ENCODE measurements at places on chromosomes 12 and 14.

GRCh38 chr12:64293654-64294364 lies 71.7 kb upstream of the KICS2 start:
- no peak for DNase-seq

DNA sequence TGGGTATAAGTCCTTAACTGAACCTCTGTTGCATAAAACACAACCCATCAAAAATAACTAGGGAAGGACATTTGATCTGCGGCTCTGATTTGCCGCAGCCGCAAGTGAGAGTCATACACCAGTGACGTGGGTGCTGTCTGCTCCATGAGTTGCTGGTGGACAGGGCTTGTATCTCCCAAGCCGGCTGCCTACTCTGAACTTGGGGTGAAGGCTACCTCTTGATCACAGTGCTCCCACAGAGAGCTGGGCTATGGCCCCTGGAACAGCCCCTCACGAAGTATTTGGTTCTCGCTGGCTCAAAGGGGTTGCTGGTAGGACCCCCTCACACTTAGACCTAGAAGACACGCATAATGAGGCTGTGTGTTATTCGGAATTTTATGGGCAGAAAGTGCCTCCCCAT lies 118.8 kb downstream of the TMEM132C start:
- no peak for DNase-seq

DNA sequence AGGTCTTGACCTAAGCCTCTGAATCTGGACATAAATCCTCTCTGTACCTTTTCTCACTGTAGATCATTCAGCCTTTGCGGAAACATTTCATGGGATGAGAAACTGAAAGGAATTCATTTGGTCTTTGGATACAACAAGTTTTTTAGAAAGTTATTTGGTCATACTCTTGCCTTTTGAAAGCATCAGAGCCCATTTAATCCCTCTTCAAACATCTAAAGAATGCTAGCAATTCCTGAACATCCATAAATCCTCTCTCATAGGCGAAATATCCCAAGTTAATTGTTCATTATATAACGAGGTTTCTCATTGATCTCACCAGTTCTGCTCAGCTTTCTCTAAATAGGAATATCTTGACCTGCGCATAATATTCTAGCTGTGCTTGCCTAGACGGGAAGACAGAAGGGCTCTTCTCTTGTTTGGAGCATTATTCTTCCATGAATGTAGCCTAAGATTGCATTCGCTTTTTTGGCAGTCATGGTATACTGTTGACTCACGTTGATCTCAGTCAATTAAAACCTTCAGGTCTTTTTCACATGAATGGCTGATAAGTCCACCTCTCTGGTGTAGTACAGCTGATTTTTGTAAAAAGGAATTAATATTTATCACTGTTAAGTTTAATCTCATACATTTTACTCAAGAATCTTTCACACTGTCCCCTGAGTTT lies 24.1 kb downstream of the NTN4 start:
- peak; percentile 16 for DNase-seq

- no peak for DNase-seq
Observed at GRCh38 chr12:70091021-70091521, 152.2 kb upstream of the CNOT2 start.

DNA sequence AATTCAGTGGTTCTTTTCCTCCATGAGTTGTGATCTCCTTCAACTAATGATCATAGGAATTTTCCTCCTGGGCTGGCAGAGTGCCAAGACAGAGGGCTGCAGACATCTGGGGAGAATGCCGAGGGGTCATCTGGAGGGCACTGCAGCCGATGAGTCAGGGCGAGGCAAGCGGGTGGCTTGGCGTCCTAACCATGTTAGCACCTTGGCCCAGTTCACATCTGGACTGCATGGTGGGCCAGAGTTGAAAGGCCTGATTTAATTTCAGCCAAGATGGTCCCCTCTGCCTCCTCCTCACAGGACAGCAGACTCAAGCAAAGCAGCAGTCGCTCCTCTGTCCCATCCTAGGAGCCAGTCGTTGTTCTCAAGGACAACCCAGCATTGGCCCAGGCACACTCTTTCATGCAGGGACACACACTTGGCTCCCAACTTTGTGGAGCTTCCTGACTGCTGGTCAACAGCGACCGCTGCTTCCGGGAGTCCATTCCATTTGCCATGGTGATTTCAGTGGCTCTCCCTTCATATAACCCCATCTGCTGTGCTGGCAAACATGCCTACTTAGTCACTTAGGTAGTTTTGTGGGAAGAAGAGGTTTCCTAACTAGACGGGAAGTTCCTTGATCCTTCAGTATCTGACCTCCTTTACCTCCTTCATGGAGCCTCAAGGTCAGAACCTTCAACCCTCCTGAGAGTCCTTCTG lies 161.8 kb downstream of the TTC8 start:
- peak; percentile 82 for DNase-seq

GRCh38 chr12:25725470-25725869 lies 172.4 kb upstream of the LMNTD1 start:
- DNase-seq: peak; percentile 27

DNA sequence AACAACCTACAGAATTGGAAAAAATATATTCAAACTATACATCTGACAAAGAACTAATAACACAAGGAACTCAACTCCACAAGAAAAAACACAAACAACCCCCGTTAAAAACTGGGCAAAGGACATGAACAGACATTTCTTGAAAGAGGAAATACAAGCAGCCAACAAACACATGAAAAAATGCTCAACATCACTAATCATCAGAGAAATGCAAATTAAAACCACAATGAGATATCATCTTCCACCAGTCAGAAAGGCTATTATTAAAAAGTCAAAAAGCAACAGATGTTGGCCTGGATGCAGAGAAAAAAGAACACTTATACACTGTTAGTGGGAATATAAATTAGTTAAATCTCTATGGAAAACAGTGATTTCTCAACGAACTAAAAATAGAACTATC lies 82.6 kb upstream of the CCDC91 start:
- no peak for DNase-seq

DNA sequence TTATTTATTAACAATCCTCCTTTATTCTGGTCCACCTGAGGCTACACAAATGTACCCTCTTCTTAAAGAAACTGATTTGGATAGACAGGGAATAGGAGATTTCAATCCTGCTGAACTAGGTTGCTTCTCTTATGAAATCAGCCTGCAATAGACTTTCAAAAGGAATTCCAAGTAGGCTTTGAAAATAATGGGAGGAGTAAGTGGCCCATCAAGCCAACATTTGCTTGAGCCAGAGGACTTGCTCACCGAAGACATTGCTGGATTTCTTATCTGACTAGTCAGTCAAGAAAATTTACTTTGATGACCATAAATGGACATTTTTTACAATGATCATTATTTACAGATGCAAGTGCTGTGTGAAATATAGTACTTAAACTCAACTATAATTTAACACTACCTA lies 82.8 kb upstream of the RASSF8 start:
- peak; percentile 43 for DNase-seq

DNA sequence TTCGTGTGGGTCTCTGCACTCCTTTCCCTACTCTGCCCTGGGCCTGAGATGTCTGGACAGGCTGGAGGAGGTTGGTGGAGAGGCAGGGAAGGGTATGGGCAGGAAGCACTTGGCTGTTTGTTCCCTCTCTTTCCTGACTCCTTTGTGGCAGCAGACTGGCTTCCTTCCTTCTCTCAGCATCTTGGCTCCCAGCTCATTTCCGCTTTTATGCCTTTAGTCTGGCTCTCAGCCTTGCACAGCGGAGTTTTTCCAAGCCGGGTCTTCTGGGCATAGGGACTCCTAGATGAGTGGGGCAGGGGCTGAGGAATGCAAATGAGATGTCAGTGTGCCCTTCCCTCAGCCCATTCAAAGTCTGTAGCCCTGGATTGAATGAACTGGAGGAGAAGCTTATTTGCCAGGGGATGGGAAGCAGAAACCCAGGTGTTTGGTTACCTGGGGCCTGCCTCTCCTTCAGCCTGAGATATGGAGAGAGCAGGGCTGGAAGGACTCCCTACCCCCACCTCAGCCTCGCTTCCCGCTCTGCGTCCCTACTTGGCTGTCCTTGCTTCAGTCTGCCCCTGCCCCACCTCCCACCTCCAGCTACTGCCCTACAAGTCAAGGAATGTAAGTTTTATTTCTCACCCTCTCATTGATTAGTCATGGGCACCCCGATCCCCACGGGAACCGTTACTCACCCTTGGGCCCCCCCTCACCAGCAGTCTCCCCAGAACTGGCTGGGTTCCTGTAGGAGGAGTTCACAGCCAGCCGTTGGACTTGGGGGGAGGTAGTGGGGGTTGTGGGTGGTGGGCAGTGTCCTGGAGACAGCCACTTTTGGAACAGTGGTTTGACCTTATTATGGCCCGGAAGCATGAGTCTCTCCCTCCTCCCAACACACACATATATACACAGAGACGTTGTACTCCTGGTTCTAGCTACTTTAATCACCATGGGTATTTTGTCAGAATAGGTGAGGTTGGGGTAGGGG lies 9.3 kb upstream of the ITGA5 start:
- peak; percentile 90 for DNase-seq

GRCh38 chr14:104897330-104898194 lies 27.1 kb upstream of the PLD4 start:
- no peak for DNase-seq

DNA sequence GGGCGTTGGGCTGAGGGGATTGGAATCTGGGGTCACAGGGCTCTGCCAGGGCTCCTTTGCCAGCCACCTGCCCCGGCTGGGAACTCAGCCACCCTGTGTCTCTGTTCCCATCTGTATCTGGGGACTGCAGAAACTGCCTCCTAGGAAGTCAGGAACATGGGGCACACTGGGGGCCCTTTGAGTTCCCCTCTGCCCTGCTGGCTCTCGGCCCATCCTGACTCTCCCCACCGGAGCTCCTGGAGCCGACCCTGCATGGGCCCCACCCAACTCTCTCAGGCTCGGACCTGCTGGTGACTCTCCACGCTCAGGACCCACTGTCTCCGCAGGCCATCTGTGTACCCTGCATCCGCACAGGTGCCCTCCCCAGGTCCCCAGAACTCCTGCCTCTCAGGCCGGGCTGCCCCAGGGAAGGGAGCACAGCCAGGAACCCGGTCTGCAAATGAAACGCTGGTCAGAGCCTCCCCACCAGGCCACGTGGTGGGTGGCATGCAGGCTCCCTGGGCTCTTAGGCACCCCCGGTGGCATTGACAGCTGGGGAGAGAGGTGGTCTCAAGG lies 82.8 kb downstream of the KIF26A start:
- no peak for DNase-seq

DNA sequence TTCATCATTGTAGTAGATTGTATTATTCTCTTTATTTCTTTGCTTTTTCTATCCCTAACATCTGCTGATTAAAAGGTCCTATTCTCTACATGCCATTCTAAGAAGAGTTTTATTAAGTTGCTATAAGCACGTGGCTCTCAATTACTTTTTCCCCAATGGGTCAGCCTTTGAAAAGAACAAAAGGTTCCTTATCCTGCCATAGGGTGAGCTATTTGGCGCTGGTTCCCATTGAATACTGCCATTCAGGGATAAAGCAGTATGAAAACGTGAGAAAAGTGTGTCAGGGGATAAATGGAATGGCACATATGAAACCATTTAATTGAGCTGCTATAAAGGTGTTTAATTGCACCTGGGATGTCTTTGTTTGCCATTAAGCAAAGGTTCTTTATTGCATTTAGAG lies 80.9 kb downstream of the SYNE2 start:
- no peak for DNase-seq

DNA sequence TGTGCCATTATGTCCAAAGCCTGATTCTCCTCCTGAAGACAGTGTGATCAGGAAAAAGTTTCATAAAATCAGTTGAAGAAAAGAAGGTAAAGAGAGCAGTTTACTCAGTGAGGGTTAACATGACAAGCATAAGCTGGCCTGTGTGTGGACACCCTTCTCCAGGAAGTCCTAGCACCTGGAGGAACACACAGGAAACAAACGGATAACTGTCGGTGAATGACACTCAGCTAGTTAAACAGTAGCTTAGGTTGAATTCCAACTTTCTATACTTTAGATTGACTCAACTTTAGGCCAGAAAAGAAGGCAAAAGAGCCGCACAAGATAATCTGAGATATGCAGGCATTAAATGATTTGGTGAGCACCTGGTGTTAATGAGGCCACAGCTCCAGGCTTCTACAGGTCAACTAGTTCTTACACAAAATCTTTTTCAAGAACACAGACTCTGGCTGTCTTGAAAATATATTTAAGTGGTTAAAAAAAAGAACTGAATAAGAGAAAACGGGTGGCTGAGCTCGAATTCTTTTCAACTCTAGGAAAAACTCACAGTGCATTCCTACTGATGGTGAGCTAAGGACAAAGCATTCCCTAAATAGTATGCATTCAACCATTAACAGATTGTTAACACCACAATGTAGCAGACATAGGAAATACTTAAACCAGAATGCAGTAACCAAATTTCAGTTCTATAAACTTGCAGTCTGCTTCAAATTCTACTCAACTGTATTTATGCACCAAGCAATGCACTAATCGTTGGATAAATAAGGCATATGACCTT lies 56.9 kb upstream of the TSPAN8 start:
- peak; percentile 49 for DNase-seq

DNA sequence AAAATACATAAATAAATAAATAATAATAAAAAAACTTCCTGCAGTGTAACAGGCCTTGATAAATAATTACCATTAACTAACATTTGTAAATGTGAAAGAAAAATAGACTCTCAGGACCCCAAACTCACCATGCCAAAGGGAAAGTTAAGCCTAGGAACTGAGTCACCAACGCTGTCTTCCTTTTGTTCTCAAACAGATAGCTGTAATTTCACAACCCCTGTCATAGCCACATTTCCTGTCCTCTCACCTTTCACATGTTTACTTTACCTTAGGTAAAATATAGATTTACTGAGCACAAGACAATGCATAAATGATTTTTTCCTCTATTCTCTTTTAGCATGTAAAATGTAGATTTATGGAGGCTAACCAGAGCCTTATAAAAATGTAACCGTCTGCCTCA lies 35.9 kb upstream of the CHST11 start:
- DNase-seq: no peak

All from fibroblast of upper back skin (primary cell).